RCC 7860 (cell line): ENCODE measurements at places on chromosomes 1 and 21.
A peak's percentile ranks its signal among the peaks of the same experiment; 100 is the strongest.

GRCh38 chr1:172607145-172607544, 51.8 kb upstream of the FASLG start:
- DNase-seq: no peak

- no peak for DNase-seq
Measured at GRCh38 chr1:200626853-200627534, 6.4 kb upstream of the KIF14 start.

DNA sequence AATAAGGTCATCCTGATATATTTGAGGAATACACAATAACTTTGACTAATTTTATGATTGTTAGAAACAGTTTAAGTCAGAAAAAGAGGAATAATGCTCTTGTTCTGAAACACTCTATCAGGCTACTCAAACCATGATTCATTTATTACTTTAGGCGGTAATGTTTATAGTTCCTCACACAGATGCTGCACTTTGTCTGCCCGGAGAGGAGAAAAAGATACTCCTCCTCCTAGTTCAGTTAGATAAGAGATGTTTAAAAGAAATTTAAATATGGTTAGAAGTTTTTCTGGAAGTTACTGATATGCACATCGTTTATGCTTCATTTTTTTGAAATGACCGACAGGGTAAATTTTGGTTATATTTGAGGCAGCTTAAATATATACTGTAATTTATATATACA, 103.0 kb downstream of the ZMYM4 start:
- no peak for DNase-seq

- no peak for DNase-seq
Measured at GRCh38 chr1:157193219-157193618, 55.0 kb upstream of the ETV3 start.

DNA sequence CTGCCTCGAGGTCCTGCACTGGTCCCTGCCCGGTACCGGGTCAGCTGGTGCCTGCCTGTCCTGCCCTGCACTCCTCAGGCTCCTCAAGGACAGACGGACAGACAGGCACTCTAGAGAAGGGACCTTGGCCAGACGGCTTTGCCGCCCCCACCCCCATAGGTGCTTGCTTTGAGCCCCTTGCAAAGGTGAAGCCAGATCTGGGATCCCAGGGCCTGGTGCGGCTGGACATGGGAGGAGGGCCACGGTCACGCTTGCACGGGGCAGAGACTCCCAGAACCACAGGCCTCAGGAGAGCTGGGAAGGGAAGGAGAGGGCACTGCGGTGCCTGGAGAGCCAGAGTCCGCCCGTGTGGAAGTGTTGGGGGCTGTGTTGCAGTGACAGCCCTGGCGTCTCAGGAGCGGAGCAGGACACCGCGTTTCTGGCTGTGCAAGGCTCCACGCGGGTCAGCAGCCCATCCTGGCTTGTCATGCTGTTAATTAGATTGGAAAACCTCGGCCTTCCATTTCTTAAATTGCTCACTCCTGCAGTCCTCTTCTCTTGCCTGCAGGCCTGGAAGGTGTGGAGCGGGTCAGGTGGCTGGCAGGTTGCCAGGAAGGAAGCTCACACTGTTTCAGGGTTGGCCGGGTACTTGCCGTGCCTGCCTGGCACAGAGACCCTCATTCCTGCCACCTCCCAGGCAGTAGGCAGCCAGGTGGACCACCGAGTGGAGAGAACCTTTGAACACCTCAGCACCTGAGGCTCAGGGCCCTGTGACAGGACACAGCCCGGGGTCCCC, 16.3 kb downstream of the COL18A1 start:
- DNase-seq: no peak

- DNase-seq: no peak
Measured at GRCh38 chr1:79568411-79568810, 561.9 kb upstream of the ADGRL4 start.

GRCh38 chr1:240198376-240198775, 106.7 kb downstream of the FMN2 start:
- no peak for DNase-seq

- DNase-seq: no peak
Measured at GRCh38 chr21:44259082-44259705, 2.5 kb downstream of the DNMT3L start.

GRCh38 chr1:197985351-197985750, 68.2 kb downstream of the LHX9 start:
- DNase-seq: no peak

DNA sequence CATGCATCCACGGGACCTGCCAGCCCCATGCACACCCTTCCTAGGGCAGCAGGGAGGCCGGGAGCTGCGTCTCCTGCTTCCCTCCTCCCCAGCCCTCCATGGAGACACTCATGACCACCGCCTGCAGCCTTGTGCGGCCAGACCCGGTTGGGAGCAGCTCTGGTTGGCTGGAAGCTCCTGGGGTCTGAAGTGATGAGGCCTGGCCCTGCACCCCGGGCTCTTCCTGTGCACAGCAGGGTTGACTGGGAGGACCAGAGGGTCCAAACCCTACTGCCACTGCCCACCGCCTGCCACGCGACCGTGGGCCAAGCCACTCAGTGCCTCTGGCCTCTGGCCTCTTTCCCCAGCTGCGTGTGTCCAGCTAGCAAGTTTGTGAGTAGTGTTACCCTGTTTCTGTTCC, 111.1 kb upstream of the COL6A1 start:
- DNase-seq: no peak

DNA sequence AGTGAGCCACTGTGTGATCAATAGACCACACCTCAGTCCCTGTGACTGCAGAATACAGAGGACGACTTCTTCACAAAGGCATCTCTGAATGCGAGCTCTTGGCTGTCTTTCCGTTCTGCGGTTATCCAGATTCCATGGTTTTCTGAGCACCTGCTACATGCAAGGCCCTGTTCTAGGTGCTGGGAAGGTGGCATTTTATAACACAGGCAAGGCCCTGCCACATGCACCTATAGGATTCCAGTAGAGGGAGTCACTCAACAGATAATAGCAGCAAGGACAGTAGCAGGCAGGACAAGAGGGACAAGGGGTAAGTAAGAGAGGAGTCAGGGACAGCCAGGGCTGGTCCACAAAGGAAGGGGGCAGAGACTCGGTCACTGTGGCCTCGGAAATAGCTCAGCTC, 9.0 kb downstream of the URB1 start:
- DNase-seq: no peak

DNA sequence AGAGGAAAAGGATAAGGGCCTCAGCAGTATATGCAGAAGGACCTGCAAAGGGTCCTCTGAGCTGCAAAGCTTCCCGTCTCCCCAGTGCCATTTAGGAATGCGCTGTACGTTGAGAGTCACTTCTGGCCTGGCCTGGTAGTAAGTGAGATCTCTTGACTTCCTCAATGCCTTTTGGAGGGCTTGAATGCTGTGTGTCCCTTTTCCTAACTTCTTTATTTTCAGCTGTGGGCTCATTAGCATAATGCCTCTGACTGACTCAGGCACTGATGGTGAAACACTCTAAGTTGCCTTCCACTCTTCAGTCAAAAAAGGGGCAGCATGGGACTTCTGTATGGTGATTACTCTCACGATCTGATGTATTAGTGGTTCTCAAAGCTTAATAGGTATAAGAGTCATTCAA, 49.9 kb downstream of the XCL1 start:
- DNase-seq: no peak

DNA sequence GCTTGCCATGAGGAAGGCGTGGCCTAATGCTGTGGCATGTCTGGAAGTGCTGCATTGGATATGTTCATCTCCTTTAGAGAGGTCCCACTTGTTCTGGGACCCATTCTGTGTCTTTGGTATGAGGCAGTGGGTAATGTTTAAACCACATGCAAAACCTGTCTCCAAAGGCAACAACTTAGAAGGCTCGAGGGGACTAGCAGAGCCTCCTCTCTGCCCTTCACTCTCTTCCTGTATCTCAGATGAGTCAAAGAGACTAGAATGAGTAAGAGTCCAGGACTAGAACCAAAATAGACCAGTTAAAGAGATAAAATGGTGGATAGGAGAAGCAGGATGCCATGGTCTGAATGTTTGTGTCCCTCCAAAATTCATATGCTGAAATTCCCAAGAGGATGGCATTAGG, 220.8 kb upstream of the KIAA0040 start:
- DNase-seq: no peak

DNA sequence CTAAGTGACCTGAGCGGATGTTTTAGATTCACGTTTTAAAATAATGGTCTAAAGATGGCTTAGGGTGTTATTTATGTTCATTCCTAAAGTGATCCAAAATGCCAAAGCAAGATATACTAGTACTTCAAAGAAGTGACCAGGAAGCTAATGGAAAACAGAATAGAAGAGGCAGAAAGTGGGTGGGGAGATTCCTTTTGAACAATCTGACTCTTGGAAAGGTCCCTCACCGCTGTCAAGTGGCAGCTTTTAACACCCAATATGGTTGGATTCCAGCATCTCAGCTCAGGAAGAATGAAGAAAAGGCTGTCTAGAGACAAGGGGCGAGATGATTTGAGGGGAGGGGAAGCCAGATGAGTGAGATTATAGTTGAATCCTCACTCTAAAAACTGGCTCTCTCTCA, 90.3 kb downstream of the SCMH1 start:
- no peak for DNase-seq

GRCh38 chr1:178019622-178020021, 49.8 kb upstream of the SEC16B start:
- no peak for DNase-seq

DNA sequence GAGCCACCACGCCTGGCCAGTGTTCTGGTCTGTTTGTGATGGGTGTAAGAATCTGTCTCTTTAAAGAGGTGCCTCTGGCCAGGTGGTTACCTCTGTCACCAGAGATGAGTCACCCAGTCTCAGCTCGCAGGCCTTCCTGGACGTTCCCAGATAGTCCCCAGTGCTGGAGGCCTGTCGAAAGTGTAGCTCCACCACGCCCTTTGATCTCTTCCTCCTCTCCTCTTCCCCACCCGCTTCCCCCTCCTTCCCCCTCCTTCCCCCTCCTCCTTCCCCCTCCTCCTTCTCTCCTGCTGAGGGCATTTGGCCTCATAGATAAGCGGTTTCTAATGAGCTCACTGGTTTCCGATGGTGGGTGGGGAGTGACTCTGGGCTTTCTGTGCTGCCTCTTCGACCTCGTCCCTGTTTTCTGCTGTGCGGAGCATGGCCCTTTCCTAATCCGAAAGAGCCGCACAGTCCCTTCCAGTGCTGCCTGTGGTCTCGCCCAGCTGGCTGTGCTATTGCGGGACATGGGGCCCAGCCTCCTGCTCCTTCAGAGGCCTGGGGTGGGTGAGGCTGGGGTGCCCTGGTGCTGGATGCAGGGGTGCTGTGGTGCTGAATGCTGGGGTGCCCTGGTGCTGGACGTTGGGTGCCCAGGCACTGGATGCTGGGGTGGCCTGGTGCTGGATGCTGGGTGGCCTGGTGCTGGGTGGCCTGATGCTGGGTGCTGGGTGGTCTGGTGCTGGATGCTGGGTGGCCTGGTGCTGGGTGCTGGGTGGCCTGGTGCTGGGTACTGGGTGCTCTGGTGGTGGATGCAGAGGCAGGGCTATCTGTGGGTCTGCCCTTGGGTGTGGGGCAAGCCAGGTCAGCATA, 19.2 kb downstream of the AGPAT3 start:
- DNase-seq: no peak

- DNase-seq: no peak
Measured at GRCh38 chr1:47705517-47706130, 267.8 kb downstream of the FOXD2 start.

- no peak for DNase-seq
Measured at GRCh38 chr21:21179619-21180298, 181.6 kb downstream of the NCAM2 start.

- no peak for DNase-seq
Measured at GRCh38 chr1:244084763-244085162, 33.7 kb downstream of the ZBTB18 start.

- peak; percentile 31 for DNase-seq
Measured at GRCh38 chr1:206608108-206608698, 4.1 kb downstream of the EIF2D start.

- DNase-seq: peak; percentile 17
Measured at GRCh38 chr1:5915587-5916571, 76.3 kb downstream of the NPHP4 start.

DNA sequence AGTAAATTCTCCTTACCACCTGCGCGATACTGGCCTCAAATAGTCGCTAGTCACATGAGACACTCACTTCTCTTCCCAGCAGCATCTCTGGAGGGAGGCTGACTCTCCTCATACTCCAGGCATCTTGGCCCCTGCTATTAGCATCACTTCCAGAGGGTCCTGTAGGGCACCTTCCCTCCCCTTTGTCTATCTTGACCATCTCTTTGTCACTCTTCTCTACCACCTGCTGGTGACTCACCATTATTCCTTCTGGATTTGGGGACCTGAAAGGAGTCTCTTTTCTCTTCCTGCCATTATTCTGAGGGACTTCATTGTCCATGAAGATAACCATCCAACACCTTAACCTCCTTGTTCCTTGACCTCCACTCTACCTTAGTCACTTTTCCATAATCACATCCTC, 31.7 kb upstream of the GPR37L1 start:
- DNase-seq: no peak

DNA sequence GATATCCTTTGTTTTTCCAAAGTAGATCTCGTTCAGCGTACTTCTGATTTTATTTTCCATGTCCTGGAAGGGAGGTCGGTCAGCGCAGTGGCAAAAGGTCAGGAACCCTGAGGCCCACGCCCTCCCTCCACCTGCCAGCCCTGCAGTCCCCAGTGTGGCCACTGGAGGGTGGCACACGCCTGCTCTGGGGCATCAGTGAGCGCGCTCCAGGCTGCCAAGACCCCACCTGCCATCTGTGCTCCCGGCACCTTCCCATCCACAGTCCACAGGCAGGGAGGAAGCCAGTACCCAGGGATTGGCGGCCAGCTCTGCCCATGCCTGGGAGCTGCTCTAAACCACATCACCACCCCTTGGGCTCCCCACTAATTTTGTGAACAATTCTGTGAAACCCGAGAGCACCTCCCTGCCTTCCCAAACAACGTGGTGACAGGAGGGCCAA, 32.3 kb downstream of the SLC66A1 start:
- DNase-seq: peak; percentile 26

- DNase-seq: no peak
Measured at GRCh38 chr1:151367658-151368392, 4.7 kb downstream of the SELENBP1 start.

DNA sequence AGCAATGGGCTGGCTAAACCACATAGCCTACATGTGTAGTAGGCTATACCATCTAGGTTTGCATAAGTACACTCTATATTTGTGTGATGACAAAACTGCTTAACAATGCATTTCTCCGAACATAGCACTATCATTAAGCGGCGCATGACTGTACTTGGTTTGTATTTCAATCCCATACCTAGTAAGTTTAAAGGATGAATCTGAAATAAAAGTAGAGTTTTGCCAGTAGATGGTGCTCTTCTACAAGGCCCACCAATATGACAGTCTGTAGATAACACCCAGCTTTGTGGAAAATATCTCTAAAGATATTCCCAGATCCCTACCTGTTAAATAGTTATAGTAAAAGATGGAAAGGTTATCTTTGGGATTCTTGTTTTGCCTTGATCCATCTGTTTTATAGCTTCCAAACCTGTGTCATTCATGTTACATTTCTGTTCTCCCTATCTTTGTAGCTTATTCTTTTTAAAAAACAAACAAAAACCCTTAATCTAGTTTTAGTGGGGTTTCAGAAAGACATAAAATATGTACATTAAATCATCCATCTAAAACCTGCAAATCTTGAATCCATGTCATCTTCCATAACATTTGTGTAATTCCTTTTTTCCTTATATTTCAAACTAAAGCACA, 33.9 kb upstream of the ASPM start:
- DNase-seq: peak; percentile 51

- DNase-seq: peak; percentile 29
Measured at GRCh38 chr1:15454256-15454655, 2.3 kb upstream of the CELA2A start.

- DNase-seq: no peak
Measured at GRCh38 chr1:204729516-204729915, 44.0 kb upstream of the LRRN2 start.

GRCh38 chr1:118366286-118366685, 181.3 kb upstream of the SPAG17 start:
- no peak for DNase-seq

- no peak for DNase-seq
Measured at GRCh38 chr1:72262735-72263134, 19.6 kb downstream of the NEGR1 start.
